ENCODE measurements at places on chromosomes 6 and 20.

- DNase-seq, result no peak
Observed at GRCh38 chr6:40556023-40556422, 31.1 kb downstream of the LRFN2 start.

- DNase-seq, result no peak
Observed at GRCh38 chr20:58010186-58010585, 218.3 kb downstream of the ANKRD60 start.

DNA sequence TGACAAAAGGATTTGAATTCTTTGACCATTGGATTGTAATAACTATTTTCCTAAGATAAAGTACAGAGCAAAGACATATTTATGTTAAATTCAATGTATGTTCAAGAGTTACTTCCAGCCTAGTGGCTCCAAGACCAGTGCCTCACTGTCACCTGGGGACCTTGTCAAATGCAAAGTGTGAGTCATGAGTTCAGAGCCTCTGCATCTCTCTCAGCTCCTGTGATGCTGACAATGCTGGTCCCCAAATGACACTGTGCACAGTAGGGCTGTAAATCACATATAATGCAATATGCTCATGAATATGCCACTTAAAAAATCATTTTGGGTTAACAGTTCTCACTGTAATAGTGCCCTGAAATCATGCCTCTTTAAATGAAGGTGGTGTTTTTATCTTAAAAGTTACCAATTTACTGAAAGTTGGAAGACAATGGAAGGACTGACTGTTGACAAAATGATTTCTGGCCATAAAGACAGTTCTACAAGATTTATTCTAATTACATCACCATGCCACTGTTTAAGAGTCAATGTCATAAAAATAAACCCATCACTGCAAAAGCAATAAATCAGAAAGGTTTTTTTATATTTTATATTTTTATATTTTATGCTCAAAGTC, 62.1 kb downstream of the NRSN1 start:
- DNase-seq, result no peak

GRCh38 chr6:135323202-135323668, 142.1 kb downstream of the MYB start:
- no peak for DNase-seq

DNA sequence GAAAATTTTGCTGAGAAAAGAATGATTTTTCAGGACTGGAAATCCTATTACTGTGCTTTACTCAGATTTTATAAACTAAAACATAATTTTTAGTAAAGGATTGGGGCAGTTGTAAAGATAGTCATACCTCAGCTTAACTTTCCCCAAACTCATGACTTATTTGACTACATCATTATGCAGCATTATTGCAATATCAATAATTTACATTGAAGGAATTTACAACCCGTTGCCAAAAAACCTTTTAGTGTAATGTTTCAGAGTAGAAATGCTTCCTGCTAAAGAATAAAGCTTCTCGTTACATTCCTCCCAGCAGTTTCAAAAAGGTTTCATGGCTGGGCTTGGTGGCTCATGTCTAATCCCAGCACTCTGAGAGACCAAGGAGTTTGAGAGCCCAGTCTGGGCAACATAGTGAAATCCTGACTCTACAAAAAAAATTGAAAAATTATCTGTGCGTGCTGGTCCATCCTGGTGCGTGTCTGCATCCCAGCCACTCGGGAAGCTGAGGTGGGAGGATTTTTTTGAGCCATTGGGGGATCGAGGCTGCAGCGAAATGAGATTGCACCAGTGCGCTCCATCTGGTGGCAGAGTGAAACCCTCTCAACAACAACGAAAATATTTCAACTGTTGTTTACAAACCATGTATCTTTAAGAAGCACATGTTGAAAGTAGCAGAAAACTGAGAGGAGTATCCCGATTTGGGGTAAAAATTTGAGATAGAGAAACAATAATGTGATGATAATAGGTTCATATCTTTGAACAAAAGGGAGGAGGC, 4.4 kb downstream of the AMD1 start:
- no peak for DNase-seq

All from NCI-H2029 (cell line).